NCI-H2081 (cell line): ENCODE measurements at places on chromosomes 12 and 14.

GRCh38 chr14:71245659-71246361, 338.6 kb downstream of the PCNX1 start:
- DNase-seq = no peak

GRCh38 chr12:47819896-47820630, at the start of gene HDAC7:
TSS of gene HDAC7 (minus strand) at chr12:47819903. CDS start at chr12:47819785, 118 bp downstream.
- DNase-seq = peak; percentile 60

- no peak for DNase-seq
Measured at GRCh38 chr14:30869551-30870155, 4.7 kb upstream of the COCH start.

- DNase-seq = no peak
Measured at GRCh38 chr14:93035917-93036651, 79.6 kb downstream of the ITPK1 start.

DNA sequence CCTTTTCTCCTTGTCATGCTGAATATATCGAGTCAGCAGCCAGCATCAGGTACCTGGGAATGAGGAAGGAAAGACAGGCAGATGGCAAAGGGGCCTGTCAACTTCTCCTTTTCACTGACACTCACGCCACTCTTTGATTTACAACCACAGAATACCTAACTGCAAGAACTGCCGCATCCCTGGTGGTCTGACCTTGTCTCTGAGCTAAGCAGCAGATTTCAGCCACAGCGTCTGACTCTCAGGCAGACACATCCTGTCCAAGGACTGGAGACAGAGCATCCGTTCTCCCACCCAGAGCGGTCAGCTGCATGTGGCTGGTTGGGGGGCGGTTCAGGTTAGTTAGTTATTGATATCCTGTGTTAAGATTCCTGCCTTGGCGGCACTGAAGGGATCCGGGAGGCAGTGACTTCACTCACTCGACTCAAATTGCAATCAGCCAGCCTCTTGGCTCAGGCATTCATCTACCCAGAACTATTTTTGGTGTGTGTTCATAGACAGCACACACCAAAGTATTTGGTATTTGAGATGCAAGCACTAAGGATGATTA, 11.2 kb upstream of the MAP1LC3B2 start:
- DNase-seq = no peak

GRCh38 chr12:107541001-107541705, 144.4 kb upstream of the PWP1 start:
- DNase-seq = no peak

GRCh38 chr12:78037707-78038106, 207.0 kb downstream of the NAV3 start:
- DNase-seq = no peak
